Left renal cortex interstitium (tissue), 4 donors: ENCODE measurements at places on chromosomes 1 and 21.

GRCh38 chr1:234620272-234621126 lies 10.5 kb upstream of the IRF2BP2 start:
- no peak for DNase-seq

- no peak for DNase-seq
These were observed 11.0 kb upstream of the HEYL start for GRCh38 chr1:39650431-39650830.

DNA sequence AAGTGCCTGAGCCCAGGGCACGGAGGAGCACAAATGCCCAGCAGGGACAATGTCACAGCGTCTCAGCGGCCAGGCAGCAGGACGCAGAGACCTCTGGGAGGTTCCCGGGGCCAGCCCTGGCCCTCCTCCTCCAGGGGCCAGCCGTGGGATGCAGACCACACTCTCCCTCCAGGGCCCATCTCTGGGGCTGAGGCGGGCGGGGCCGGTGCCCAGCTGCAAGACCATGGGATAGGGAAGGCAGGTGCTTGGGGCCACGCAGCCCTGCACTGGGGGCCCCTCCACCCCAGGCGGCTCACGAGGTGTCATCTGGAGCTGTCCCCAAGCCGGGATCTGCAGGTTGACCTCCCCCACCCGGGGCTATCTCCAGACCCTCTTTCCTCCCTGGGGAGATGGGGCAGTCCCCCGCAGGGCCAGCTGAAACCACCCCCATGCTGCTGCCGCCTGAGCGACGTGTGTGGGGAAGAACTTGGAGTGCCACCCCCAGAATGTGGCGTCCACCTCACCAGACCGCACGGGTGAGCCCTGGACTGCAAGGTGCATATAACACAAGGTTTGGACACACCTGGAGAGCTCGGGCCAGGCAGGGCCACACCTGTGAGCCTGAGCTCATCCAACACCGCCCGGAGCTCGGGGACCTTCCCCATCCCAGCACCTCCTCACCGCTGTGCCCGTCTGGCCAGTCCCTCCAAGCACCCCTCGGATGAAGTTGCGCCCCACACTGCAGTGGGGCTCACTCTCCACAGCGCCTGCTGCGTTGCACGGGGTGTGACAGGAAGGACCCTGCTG lies 4.1 kb upstream of the TTLL10 start:
- DNase-seq, result no peak

DNA sequence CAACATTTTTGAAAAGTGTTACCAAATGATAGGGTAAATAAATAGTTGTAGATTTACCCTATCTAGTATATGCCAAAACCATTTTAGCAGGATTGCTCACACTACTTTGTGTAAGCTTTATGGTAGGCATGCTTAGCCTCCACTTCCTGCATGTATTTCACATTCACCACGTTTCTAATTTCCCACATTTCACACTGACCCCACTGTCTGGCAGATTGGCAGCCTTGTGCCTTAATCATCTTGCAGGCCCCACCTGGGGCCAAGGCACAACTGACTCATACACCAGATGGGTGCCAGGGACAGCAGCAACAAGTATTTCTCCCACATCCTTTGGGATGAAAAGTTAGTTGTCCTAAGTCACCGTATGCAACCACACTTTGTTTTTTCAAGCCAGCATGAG lies 21.2 kb upstream of the CENPF start:
- no peak for DNase-seq

GRCh38 chr1:53155534-53155933 lies 13.1 kb upstream of the SLC1A7 start:
- no peak for DNase-seq

DNA sequence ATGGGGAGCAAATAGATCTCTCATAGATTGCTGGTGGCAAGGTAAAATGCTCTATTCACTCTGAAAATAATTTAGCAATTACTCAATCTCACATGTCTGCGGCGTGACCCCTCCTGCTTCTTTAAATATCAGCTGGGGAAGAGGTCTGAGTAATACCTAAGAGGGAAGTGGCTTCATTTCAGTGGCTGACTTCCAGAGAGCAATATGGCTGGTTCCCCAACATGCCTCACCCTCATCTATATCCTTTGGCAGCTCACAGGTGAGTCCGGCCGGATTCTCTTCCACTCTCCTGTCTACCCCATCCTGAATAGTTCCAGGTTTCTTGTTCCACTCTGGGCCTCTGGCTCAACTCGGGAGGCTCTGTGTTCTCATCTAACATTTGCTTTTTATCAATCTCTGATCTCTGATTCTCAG lies at the start of gene SLAMF7:
SLAMF7 (plus strand) TSS at position 150 of the 414 bp plus-strand sequence; CDS start at position 205, 55 bp downstream.
- no peak for DNase-seq

DNA sequence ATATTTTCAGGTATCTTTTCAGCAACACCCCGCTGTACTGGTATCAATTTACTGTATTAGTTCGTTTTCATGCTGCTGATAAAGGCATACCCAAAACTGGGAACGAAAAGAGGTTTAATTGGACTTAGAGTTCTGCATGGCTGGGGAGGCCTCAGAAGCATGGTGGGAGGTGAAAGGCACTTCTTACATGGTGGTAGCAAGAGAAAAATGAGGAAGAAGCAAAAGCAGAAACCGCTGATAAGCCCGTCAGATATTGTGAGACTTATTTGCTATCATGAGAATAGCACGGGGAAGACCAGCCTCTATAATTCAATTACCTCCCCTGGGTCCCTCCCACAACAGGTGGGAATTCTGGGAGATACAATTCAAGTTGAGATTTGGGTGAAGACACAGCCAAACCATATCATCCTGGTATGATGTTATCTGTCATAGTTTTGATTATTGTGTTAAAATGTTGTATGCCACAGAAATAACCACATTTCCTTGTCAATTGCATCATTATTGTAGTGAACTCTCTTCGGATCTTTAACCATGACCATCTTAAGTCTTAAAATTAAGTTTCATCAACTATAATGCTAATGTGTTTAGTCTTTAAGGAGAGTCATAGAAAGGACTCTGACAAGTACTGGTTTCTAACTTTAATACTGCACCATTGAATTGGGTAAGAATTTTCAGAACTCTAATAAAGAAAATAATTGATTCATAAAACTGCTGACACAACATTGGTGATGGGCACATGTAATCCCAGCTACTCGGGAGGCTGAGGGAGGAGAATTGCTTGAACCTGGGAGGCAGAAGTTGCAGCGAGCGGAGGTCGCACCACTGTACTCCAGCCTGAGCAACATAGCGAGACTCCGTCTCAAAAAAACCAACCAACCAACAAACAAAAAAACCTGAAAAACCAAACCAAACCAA lies 58.2 kb downstream of the TBX19 start:
- no peak for DNase-seq

DNA sequence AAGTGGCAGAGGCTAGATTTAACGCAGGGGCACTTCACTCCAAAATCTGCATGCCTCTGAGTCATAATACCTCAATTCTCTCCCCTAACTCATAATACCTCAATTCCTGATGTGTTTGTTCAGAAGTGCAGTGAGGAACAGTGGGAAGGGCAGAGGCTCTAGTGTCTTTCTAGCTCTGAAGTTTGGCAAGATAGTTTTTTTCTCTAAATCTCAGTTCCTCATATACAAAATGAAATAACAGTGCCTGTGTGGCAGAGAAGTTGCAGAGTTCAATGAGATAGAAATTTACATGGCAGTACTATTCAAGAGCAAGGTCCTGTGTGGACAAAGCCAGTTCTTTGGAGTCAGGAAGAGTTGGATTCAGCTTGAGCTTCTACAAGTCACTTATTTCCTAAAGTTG lies 9.8 kb downstream of the JUN start:
- DNase-seq, result no peak

DNA sequence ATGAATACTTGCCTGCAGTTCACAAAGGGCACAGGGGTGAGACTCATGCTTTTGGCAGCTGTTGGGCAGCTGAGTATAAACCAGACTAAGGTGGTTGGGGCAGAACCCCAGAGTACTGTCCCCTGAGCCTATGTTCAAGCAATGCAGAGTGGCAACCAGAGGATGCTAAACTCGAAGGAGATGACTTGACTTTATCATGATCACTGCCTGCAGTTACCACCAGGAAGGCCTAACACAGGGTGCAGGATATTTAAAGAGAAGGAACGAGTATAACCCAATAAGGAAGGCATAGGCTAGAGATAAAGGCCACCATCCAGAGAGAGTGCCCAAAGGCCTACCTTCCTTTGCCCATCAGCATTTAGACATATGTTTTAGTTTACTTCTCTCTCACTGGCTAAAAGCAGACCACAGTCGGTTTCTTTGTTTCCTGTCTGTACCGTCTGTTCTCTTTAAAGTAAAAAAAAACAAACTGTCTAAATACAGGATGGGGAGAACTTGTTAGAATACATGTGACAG lies 83.3 kb downstream of the MPZL1 start:
- no peak for DNase-seq

DNA sequence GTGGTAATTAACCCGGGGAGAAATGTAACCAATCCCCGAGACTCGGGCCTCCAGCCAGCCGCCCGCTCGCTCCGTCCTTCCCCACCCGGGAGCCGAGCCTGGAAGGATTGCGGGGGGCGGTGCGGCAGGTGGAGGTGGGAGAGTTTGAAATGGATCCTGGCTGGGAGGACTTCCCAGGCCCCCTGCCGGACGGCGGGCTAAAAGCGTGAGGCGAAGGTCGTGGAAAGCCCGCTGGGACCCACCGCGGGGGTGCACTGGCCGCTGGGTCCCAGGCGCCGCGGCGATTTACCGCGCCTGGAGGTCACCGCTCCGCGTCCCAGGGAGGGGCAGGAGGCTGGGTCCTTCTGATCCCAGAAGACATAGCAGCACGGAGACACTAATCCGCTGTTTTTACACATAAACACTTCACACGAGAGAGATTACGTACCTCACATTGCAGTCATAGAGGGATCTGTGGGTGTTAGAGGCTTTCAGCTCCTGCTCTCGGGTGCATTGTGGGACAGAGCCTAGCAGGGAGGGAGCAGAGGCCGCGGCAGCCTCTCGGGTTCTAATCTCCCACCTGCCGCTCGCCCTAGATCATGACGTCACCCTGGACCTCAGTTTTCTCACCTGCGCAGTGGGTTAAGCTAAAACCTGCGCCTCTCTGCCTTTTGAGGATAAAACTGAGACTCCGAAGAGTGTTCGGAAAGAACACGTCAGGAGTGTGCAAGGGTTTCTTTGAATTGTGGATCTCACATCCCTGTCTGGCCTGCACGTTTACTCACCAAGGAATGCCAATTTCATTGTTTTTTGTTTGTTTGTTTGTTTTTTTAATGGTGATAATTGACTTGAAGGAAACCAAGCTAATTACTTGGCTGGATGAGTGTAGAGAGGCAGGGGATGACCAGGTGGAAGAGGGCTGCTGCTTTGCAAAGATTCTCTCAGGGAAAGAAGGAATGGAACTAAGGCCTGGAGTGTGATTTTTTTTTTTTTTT lies 17.1 kb upstream of the TMEM9 start:
- no peak for DNase-seq

DNA sequence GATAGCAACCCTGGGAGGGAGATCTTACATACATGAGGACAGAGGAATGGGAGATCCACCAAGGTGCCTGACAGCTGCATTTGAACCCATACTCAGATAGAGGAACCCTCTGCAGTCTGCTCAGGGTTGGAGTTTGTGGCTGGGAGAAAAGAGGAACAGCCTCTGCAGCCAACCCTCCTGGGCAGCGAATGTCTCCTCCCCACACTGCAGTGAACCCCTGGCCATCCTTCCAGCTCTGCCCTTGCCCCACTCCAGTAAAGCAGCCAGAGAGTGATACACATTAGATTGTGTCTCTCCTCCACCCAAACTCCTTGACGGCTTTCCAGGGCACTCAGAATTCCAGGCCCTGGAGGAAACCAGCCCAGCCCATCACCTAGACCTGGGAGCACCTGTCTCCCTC lies 137.7 kb downstream of the RUNX1 start:
- DNase-seq, result no peak

DNA sequence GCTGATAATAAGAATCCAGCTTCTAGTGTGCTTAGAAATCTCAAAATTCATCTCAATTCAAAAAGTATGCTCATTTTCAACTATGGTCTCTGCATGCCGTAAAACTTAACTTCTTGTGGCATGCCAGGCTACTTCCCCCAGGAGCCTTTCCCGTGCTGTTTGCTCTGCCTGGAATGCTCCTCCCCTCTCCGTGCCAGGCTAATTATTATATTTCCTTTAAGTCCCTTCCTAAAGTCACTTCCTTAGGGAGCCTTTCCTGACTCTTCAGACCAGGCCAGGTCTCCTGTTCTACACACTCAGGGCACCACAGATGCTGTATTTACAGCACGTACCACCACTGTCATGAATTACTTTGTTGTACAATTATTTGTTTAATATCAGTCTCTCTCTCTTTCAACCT lies 67.1 kb upstream of the PPP2R5A start:
- DNase-seq, result no peak
